ENCODE measurements at places on chromosomes 12 and 14.

- no peak for DNase-seq
Observed at GRCh38 chr12:75086091-75087038, 123.3 kb downstream of the KCNC2 start.

GRCh38 chr12:3670083-3670620 is 82.8 kb downstream of the CRACR2A start:
- DNase-seq = no peak

DNA sequence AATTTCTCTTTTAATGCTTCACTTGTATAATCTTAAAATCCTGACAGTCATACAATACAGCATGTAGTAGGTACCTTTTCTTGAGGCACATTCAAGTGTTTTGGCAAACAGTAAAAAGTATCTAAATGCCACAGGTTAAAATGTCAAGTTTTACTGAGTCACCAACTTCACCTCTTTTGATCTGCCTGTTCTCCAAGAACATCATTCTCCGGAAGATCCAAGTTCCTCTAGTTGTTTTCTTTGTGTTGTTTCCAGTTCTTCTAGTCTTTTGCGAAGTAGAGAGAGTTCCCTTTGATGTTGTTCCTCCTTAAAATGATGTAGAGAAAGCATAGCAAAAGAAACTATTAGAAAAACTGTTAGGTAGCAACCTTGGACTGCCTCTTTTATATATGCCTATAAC is 151.1 kb downstream of the CEP83 start:
- no peak for DNase-seq

DNA sequence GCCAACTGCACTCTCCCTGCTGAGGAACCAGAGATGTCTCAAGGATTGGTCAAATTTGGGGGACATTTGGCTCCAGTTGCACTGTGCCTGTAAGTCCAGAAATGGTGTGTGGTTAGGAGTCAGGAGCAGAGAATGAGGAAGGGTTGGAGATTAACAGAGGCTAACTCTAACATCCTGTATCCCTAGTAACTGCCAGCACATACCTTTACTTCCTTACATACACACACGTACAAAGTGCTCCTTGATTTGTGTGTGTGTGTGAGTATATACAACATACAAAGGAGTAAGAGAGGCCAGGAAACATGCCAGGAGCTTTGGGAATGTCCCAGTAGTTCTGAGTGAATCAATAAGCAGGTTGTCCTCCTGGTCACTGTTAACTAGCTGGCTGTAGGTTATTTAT is 39.8 kb upstream of the NRXN3 start:
- no peak for DNase-seq

- DNase-seq = no peak
Observed at GRCh38 chr12:112528521-112528920, 109.8 kb downstream of the PTPN11 start.

DNA sequence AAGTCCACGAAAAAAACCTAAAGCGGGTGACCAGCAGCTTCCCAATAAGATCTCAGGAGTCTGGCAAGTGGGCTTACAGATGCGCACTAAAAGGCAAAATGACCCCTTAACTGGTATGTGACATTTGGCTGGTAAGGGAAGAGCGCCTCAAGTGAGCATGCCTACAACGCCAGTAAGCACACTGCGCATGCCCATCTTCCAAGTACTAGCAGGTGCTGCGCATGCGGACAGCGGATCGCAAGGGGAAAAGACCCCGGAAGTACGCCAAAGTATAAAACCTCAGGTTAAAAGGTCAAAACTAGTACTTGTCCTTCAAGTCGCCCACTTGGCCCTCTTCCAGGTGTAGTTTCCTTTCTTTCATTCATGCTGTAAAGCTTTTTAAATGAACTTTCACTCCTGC is 518.5 kb upstream of the MDGA2 start:
- no peak for DNase-seq

DNA sequence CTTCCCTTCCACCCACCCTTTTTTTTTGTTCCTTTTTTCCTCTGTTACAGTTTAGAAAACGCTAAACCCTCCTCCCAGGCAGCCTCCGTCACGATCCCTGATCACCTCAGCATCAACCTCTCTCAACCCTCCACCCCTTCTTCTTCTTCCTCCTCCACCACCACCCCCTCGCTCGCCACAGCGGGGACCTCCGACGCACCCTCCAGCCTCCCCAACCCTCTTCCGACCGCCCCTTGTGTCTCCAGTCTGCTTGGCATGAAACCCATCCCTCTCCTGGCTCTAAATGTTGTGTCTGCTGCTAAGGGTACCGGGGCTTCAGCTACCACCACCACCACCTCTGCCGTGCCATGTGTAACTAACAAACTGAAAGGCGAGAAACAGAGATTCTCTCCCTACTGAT is 22.9 kb downstream of the PCBP2 start:
- DNase-seq = no peak

DNA sequence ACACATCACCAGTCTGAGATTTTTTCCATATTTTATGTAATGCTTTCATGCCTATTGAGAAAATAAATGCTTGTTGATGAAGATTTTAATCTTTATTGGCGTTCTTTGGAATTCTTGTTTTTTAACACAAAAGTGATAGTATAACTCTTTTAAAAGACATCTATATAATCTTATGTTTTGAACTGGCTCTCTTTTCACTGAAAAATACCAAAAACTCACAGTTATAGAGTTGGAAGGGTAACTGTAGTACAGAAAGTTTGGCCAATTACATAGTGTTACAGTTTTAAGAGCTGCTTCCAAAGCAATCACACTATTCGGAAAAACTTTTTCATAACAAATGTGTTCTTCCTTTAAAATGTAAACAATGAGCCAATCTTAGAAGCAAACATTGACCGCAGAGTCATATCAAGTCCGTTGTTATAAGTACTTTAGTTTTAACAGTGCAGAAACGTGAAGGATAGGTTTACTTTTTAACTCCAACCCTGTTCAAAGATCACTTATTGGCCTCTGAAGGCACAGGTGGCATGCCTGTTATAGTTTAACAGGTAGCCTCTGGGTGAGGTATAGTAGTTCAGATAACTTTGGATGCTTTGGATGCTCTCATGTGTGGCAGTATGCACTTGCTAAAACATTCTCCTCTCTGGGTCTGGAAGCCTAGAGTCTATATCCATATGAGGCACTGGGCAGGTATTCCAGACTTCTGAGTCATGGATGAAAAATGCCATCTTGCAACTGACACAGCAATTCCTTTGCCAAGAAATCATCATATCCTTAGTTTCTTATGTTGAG is 12.1 kb upstream of the NTN4 start:
- no peak for DNase-seq

DNA sequence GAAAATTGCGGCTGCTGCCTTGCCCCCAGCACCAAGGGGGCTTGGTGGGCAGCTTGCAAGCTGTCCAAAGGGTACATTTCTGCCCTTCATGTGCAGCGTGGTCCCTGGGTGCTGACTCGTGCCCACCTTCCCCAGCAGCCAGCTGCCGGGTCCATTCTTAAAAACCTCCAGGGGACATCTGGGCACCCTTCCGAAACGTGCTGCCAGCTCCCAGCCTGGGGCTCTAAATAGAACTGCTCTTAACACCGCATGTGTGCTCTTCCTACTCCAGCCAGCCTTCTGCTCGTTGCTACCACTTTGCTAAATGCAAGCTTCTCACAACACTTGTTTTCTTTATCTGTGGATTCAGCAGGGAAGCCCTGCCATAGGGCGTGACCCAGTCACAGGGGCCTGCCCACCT is 66.0 kb downstream of the RIMBP2 start:
- no peak for DNase-seq

DNA sequence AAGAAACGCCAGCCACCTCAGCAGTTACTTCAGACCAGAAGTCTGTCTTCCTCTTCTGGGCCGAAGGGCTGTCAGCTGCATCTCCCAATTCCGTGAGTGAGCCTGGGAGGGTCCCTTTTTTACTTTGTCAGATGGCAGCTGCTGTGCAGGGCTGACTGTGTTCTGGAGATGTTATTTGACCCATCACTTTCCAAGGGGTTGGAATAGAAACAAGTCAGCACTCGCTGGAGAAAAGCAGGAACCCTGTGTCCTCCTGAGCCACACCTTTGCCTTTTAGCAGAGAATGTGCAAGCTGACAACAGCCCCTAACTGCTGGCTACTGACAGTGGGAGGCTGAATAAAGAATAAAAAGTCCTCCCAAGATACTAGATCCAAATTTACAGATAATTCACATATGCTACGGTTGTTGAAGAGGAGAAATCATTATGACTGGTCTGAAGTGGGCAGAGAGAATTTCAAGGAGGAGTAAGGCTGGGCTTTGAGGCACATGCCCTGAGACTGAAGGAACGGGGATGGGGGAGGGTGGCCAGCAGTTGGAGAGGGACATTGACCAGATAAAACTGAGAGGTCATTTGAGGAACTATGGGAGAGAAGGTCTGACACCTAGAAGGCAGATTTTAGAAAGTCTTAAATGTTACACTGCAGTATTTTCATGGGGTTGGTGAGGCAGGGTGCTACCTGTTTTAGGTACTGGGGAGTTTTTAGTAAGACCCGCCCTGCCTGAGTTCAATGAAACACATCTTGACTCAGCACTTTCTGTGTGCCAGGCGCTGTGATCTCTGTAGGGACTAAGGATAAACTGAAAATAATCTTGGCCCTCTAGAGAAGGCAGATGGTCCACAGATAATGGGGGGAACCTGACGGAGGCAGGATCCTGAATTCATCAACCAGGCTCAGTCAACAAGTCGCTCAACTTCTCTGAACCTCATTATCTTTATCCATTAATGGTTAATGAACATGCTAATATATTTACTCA is 27.4 kb downstream of the FAM234B start:
- peak; percentile 68 for DNase-seq

DNA sequence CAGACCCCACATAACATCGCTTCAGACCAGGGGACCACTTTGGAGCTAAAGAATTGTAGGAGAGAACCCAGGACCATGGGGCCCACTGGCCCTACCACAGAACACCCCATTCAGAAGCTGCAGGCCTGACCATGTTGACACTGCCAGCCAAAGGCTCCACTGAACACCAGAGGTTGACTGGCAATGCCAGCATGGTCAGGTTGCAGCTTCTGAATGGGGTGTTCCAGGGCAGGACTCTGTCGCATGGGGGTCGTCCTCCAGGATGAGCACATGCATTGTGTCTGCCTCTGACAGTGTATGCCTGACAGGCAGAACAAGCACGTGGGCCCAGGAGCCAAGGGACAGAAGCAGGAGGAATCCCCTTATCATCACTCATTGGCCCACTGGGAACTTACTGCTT is 34.1 kb downstream of the DIO3 start:
- DNase-seq = no peak

DNA sequence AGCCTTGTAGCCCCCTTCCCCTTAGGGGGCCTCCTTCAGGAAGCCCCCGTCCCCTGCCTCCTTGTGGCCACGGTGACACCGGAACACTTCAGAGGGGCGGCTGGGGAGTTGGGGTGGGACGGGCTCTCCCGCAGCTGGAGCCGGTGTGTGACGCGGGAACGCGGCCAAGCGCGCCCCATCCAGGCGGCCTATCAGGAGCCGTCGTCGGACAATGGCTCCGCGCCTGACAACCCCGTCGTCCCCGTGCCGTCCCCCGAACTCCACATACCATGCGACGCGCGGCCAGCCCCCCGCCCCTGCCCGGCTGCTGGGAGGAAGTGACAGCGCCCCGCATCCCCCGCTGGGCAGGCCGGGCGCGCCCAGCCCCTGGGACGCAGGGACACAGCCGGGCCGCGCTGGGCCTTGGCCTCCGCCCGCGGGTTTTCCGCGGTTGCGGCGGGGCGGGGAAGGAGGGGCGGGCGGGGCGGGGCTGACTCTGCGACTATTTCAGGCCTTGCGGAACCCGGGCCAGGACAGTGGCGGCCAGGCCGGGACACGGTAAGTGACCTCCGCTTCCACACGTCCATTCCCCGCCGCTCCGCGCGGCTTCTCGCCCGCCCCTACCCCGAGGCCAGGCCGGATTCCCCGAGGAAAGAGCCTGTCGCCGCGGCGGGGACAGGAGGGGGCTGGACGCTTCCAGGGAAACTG is at the start of gene TNFAIP2:
TNFAIP2 (plus strand) TSS at position 515 of the 687 bp plus-strand sequence. CDS start 2,997 bp downstream, outside the sequence.
- DNase-seq = no peak

DNA sequence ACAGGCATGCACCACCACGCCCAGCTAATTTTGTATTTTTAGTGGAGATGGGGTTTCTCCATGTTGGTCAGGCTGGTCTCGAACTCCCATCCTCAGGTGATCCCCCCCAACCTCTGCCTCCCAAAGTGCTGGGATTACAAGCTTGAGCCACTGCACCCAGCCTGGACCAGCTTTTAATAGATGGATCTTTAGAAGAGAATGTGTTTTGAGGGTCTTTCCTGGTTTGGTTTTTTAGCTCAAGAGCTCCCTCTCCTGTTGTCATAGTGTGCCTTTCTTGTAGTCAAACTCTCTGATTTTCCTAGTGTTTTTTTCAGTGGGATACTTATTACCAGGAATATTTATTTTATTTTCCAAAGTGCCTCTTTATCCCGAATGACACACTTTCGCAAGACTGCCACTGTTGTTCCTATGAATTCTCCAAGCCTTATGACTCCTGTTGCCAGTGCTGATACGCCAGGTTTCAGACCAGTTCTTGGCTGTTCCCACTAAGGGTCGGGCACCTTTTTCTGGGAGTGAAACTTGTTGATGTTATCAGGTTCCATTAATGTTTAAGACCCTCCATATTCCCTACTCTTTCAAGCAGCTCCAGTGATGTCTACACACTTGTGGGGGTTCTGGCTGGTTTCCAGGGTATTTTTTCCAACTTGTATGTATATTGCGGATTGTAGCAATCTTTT is 31.5 kb upstream of the LIMA1 start:
- peak; percentile 59 for DNase-seq

DNA sequence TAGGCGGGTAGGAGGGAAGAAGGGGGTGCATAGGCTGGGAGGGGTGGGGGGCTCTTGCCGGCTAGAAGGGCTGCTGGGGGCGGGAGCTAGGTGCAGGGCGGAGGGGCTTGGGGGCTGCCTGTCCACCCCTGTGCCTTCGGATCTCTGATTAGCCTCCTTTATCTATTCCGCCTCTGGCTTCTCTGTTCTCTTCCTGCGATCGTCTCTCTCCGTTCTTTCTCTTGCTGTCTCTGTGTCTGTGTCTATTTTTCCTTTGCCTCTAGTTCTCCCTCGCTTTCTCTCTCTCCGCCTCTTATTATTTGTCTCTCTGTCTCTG is 166.7 kb upstream of the LHX5 start:
- no peak for DNase-seq

GRCh38 chr14:50951032-50951431 is 6.7 kb upstream of the PYGL start:
- no peak for DNase-seq

DNA sequence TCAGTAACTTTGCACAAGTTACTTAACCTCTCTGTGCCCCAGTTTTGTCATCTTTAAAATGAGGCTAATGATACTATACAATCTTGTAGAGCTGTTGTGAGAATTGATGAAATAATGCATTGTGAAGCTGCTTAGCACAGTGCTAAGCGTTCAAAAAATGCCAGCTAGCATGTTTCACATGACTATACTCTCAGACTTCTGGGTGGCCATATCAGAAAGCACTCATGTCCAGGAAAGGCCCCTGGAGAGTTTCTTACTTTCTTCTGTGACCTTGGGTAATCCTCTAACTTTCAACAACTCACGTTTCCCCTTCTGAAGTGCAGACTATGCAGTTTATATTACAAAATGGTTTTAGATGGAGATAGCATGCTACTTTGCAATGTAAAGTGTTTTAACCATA is 68.1 kb downstream of the TPH2 start:
- DNase-seq = no peak

GRCh38 chr12:116654226-116654743 is 83.6 kb downstream of the SPRING1 start:
- DNase-seq = no peak

GRCh38 chr14:21106498-21107282 is 5.8 kb downstream of the TMEM253 start:
- peak; percentile 77 for DNase-seq
